MV-4-11 (cell line): ENCODE measurements at places on chromosomes 16 and 17.

GRCh38 chr17:74528491-74529199, 2.6 kb downstream of the CD300LB start:
- DNase-seq, result peak; percentile 100

DNA sequence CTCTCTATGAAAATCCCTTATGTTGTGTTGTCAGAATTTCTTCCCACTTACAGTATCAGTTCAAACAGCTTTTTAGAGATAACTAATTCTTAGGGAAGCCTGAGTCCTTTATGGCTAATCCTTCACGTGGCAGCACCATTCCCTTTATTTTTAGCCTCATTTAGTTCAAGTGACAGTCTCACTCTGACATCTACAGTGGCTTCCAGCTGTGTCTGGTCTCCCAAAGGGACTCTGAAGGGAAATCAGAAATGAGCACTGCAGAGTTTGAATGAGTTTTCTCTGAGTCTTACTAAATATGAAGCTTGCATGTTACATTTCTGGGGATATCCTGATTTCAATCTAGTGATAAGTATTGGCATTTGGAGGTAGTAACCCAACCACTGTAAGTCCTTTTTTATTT, 1104.1 kb downstream of the CDH11 start:
- no peak for DNase-seq

GRCh38 chr17:36848008-36848902, 89.0 kb upstream of the LHX1 start:
- no peak for DNase-seq

GRCh38 chr16:66247516-66248481, 118.7 kb upstream of the CDH5 start:
- DNase-seq, result no peak

DNA sequence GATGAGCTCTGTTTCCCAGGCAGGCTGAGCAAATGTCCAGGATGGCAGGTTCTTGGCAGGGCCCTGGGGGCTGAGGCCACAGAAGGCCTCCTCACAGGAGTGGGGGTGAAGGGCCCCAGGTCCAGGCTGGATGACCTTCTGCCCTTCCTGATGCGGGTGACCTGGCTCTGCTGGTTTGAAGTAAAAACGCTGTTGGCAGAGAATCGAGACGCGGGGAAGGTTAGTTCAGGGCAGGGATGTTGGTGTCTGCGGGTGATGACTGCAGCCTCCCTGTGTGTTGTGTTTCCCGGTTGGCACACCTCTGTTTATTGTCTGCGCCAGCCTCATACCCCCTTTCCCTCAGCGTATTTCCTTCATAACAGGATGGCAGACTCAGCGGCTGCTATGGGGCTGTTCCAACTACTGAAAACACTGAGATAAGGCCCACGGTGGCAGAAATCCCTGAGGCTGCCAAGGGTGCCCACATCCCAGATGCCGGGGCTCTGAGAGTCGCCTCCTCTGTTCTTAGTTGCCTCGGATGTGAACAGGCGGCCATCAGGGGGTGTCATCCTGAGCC, 104.6 kb downstream of the METRNL start:
- DNase-seq, result no peak

- DNase-seq, result no peak
Observed at GRCh38 chr17:78697122-78697521, 85.0 kb downstream of the CYTH1 start.

GRCh38 chr16:47779201-47780016, 318.3 kb downstream of the PHKB start:
- DNase-seq, result peak; percentile 8

GRCh38 chr17:29148257-29148789, 31.9 kb downstream of the MYO18A start:
- DNase-seq, result no peak

DNA sequence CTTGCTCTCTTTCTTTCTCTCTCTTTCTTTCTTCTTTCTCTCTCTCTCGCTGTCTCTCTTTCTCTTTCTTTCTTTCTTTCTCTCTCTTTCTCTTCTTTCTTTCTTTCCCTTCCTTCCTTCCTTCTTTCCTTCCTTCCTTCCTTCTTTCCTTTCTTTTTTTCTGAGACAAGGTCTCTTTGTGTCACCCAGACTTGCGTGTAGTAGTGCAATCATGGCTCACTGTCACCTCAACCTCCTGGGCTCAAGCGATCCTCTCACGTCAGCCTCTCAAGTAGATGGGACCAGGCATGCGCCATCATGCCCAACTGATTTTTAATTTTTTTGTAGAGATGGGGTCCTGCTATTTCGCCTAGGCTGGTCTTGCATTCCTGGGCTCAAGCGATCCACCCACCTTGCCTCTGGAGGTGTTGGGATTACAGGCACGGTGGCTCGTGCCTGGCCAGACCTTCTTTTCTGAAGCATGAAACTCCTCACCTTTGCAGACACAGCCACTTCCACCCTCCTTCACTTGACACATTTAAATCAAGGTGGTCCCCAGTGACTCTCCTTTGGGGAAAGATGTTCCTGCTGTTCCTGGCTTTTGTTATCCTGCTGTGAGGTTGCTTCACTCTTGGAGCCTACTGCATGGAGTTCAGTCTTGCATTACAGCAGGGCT, 26.8 kb upstream of the NKD1 start:
- no peak for DNase-seq
